Astrocyte of the hippocampus (primary cell): ENCODE measurements at places on chromosomes 6 and 20.

DNA sequence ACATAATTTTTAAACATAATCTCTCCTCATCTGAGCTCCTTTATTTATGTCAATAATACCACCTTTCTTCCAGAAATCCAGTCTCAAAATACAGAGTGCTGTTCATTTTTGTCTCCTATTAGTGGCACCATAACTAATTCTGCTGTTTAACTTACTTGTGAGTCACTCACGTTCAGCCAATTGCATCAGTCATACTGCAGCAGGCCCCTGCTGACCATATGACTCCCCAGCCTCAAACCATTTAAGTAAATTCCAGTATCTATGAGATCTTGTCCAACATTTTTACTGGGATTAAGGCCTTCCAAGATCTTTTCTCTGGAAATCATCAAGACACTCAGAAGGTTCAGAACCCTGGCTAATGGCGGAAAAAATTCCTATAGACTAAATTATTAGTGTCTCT, 982.2 kb upstream of the MAP3K7 start:
- peak; percentile 16 for DNase-seq

GRCh38 chr6:40196135-40196518, 261.9 kb upstream of the MOCS1 start:
- DNase-seq: no peak

GRCh38 chr20:41160686-41161085, 23.3 kb downstream of the PLCG1 start:
- DNase-seq: no peak

GRCh38 chr20:11329271-11329670, 588.4 kb upstream of the BTBD3 start:
- no peak for DNase-seq

GRCh38 chr6:44179072-44179536, 20.5 kb downstream of the CAPN11 start:
- DNase-seq: no peak

GRCh38 chr20:16243470-16243869, 329.8 kb downstream of the KIF16B start:
- no peak for DNase-seq

- peak; percentile 87 for DNase-seq
These were observed 59.2 kb downstream of the TNFAIP3 start for GRCh38 chr6:137926207-137926731.
